ENCODE measurements at places on chromosomes 3 and 15.

DNA sequence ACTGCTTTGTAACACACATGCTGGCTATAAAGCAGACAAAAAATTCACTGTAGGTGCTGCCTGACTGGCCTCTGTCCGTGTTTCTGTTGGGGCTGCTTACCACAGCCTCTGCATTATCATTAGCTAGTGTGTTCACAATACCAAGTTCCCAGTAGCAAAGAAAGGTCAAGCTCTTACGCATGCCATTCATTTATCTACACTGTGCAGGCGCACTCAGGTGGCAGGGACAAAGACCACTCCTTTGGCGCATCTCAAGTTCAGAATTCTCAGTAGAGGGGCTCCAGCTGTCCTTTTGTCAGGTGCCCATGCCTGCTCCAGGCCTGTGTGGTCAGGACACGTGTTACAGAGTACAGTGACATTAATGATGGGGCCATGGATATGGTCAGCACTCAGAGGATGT lies 22.3 kb downstream of the MLH1 start:
- DNase-seq = no peak

DNA sequence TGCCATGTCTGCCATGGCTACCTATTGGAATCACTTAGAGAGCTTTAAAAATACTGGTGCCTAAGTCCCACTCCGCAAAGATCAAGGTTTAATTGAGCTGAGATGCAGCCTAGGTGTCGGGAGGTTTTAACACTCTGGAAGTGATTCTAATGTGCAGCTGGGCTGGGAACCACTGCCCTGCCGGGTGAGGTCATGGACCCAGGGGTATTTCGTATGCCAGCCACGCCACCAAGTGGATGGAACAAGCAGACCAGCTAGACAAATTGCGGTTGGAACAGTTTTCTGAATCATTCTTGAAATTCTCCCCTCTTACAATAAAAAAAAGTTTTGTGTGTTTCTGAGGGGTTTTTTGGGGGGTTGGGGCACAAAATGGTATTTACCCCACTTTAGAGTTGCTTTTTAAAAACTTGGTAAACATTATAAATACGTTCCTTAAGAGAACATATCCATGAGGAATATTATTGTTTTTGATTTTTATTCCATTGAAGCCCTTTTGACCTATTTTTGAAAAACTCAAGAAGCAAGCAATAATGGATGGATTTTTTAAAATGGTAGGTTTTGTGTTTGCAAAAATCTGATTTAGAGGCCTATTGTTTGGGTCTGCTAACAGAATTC lies 66.2 kb upstream of the CSTA start:
- DNase-seq = peak; percentile 81

- no peak for DNase-seq
Observed at GRCh38 chr3:187139895-187140253, 578 bp upstream of the RPL39L start.

DNA sequence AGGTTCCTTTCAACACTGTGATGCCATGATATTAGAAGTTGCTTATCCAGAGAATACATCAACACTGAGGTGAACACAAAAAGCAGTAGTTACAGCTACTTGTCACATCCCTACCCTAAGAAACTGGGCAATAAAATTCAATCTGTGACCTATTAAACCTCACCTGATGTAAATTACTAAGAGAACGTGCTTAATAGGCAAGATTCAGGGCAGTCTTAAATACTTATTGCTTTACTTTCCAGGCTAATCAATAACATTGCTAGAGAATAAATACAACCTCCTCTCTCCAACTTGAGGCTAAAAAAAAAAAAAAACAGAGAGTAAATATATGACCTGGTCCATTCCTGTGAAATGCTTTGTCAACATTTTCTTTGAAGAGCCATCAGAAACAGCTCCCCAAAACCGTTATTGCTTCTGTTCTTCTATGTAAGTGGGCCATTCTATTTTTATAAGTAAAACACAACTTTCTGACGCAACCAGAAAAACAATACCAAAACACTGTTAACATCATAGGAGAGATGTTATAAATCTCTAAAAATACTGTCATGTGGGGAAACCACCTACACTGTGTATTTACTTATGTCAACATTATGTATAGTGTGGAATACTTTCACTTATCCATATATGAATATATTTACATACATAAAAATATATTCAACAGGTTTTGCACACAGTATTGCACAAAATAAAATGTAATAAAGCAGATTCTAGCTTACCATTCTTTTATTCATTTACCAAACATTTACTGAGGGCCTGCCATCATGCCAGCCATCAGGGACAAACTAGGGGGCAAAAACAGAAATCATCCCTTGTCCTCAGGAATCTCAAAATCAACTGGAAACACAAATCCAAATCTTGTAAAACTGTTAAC lies 2.7 kb downstream of the NKIRAS1 start:
- DNase-seq = no peak

GRCh38 chr3:84906065-84906464 lies 52.7 kb upstream of the CADM2 start:
- DNase-seq = no peak

- DNase-seq = no peak
Observed at GRCh38 chr3:37092484-37092883, 81.9 kb downstream of the LRRFIP2 start.

DNA sequence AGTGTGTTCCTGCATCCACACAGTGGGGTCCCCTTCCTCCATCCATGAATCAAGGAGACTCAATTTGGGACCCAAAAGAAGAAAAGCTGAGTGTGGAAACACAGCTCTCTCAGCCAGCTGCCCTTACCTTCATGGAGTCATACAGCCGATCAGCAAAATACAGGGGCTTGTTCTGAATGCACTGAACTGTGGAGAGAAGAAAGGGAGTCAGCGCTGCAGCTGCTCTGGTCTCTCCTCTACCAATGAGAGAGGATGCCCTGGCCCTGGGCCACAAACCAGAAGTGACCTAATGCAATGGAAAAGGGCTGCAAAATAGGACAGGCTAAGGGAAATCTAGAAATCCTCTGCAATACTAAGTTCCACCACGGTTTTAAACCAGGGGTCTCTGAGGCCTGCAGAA lies 46.7 kb downstream of the ANXA2 start:
- no peak for DNase-seq

- DNase-seq = no peak
Observed at GRCh38 chr3:152205097-152205593, 63.6 kb upstream of the MBNL1 start.

DNA sequence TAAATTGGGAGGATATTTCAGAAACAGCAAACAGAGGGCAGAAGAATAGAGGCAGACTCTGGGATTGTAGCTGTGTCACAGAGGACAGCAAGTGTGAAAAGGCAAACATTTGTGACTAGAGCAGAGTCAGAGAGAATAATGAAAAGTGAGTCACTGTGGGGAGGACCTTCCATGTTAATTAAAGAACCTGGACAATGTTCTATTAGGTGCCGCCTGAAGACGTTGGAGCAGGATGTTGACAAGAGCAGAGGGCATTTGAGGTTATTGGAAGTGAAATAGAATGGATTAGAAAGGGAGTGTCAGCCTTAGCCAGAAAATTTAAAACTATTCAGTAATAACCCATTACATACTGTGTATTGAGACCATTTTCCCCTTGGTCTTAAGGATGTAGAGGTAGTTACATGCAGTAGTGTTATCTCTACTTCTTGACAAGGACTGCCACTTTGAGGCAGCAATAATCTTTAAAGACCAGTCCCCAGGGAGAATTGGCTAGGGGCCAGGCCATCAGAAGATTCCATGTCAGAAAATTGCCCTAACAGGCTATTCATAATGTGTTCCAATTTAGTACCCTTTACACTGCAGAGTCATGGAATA lies 5.8 kb downstream of the ACKR2 start:
- DNase-seq = no peak

GRCh38 chr15:57922776-57923175 lies 142.7 kb downstream of the ALDH1A2 start:
- no peak for DNase-seq

DNA sequence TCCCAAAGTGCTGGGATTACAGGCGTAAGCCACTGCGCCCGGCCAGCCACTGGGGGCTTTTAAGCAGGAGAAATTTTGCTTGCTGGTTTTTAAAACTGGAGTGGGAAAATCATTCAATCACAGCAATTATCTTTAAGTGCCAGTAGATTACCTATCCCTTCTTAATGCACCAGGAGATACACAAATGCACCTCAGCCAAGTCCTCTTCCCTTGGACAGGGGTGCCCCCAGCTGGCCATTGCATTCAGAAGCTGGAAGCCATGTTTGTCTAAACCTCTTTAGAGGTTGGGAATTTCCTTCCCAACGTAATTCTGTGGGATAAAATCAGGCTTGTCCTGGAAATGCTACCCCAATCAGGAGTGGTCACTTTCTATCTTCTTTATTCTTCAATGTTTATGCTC lies 26.6 kb downstream of the MIX23 start:
- no peak for DNase-seq

- no peak for DNase-seq
Observed at GRCh38 chr3:54447427-54447826, 325.1 kb downstream of the CACNA2D3 start.

- DNase-seq = no peak
Observed at GRCh38 chr3:135226057-135226456, 431.0 kb downstream of the EPHB1 start.

- no peak for DNase-seq
Observed at GRCh38 chr15:46416544-46416943, 781.7 kb downstream of the SQOR start.

DNA sequence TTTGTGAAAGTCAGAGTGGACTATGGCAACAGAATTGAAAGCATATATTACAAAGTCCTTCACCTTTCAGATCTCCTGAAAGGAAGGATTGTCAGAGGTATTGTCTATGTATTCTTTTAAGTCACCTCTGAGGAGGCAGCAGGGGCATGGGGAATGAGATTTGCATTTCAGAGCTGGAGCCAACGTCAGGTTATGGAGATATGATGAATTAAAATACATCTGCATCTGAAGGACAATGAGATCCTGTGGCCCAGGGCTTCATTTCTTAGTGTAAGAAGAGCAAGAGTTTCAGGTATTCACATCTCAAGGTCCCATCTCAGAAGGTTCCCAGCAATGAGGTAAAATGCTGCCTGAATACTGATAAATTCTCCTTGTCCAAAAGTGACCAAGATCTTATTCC lies 695.8 kb downstream of the TUSC7 start:
- no peak for DNase-seq

DNA sequence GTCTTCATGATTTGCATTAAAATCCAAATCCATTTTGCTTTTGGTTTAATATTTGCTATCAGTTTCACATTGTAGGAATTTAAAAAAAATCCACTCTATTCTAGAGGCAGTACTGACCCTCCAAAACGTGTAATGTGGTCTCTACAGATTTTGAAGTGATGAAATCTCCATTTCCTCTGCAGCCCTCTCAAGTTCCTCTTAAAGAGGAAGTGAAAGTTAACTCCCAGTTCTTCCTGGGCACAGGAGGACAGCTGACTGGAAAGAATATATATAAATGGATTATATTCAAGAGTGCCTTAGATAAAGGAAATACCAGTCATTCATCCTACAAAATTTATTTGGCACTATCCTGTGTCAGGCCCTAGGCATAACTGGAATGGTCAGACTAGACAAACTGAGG lies 83.5 kb upstream of the PLCL2 start:
- DNase-seq = no peak

DNA sequence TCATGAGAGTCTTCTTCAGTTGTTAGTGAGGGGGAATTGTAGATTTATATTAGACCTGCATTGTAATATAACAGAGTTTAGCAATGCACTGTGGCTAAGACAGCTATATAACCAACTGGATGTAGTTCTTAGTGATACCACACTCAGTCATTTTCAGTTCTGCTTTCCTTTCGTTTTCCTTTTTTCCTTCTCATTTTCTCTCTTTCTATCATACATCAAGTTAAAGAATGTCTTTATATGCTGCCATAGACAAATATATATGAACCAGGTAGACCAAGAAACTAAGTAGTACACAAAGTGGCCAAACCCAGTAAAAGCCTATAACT lies 43.7 kb upstream of the CD47 start:
- DNase-seq = no peak

- peak; percentile 87 for DNase-seq
Observed at GRCh38 chr3:113695786-113696645, at the start of gene USF3. USF3 (minus strand) TSS chr3:113696642; CDS start chr3:113674878, 21,764 bp downstream.

- DNase-seq = no peak
Observed at GRCh38 chr15:77221708-77222107, 150.8 kb upstream of the TSPAN3 start.

DNA sequence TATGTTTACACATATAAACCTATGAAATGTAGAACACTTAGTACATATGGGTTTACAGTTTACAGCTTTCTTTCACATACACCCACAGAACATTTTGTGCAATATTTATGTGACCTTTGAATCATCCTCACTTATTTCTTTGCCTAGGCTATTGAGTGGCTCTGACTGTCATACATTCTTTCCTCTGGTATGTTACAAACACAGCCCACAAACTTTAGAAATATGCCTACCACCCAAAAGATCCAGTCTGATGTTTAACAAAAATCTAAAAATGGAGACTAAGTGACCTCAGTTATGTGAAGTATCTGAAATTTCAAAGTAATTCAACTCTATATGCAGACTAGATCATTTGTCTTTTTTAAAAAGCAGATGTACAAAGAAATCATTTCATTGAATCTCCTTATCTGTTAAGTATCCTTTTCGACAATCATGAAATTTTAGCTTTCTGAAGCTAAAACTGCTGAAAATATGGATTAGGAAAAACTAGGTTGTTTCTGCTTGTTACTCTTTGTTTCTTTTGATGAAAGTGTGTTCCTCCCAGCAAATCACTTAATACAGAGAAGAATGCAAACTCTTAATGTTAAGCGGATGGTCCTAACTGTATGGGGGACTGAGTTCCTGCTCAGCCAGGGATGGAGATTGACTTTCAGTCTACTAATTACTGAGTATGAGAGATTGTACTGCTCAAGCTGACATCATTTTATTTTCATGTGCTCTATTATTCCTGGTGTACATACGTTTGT lies 27.7 kb downstream of the CCDC54 start:
- no peak for DNase-seq

- DNase-seq = no peak
Observed at GRCh38 chr3:14536837-14537589, 3.1 kb downstream of the GRIP2 start.

- DNase-seq = no peak
Observed at GRCh38 chr3:13571264-13571663, 22.3 kb downstream of the FBLN2 start.

GRCh38 chr3:33786565-33787327 lies 11.7 kb upstream of the PDCD6IP start:
- DNase-seq = no peak

GRCh38 chr3:178513546-178514380 lies 22.5 kb upstream of the KCNMB2 start:
- DNase-seq = no peak

- no peak for DNase-seq
Observed at GRCh38 chr15:74264081-74264501, 28.0 kb downstream of the CCDC33 start.

DNA sequence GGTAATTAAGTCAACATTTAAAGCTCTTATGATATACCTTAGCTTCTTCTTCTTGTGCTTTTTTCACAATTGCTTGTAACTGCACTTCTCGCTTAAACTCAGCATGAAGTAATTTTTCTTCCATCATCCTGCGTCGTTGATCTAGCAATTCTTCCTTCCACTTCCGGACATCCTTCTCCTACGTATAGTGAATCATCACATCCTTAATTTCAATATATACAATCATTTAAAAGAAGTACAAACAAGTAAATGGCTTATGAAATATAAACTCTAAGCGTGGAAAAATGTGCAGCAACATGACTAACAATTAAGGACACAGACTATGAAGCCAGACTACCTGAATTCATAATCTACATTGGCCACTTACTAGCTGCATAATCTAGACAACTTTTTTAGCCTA lies 151.4 kb downstream of the SCAPER start:
- DNase-seq = no peak

All from stimulated activated effector memory CD8-positive, alpha-beta T cell treated with anti-CD3 and anti-CD28 coated beads, Interleukin-12 subunit alpha, Interleukin-12 subunit beta, amount 100 ng/mL, for 72 hours (primary cell).